ENCODE measurements at places on chromosomes 6 and 20.

DNA sequence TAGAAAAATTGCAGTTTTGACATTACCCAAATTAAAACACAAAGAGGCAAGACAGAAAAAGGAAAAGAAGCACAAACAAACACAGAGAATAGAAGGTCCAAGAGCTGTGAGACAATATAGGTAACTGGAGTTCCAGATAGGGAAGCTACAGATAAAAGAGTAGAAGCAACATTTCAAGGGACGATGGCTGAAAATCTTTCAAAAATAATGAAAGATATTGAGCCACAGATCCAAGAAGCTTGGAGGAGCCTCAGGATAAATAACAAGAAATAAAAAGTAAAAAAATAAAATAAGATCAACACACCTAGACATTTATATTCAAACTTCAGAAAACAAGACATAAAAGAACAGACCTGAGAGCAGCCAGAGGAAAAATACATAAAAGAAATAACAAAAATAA lies 164.9 kb downstream of the FNDC1 start:
- DNase-seq = no peak

DNA sequence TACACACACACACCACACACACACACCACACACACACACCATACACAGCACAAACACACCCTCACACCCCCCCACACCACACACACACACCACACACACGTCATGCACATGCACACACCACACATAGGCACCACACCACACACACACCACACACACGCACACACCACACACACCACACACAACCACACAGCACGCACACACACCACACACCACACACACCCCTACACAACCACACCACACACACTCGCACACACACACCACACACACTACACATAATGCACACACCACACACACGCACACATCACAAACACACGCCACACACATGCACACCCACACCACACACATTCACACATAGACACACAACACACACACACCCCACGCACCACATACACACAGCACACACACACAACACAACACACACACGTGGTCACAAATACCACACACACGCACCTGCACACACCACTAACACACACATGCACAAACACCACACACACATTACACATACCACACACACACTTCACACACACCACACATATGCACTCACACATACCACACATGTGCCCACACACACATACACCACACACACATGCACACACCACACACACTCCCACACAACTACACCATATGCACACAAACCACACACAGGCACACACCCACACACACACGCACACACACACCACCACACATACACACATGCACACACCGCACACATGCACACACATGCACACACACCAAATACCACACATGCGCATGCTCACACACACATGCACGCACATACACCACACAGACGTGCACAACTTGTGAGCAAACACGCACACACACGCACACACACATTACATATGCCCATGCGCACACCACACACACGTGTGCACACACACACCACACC lies 9.4 kb upstream of the ACSS1 start:
- no peak for DNase-seq

GRCh38 chr6:90758741-90759140 lies 171.9 kb upstream of the MAP3K7 start:
- no peak for DNase-seq

GRCh38 chr6:134315974-134316441 lies 1.9 kb downstream of the SGK1 start:
- no peak for DNase-seq

DNA sequence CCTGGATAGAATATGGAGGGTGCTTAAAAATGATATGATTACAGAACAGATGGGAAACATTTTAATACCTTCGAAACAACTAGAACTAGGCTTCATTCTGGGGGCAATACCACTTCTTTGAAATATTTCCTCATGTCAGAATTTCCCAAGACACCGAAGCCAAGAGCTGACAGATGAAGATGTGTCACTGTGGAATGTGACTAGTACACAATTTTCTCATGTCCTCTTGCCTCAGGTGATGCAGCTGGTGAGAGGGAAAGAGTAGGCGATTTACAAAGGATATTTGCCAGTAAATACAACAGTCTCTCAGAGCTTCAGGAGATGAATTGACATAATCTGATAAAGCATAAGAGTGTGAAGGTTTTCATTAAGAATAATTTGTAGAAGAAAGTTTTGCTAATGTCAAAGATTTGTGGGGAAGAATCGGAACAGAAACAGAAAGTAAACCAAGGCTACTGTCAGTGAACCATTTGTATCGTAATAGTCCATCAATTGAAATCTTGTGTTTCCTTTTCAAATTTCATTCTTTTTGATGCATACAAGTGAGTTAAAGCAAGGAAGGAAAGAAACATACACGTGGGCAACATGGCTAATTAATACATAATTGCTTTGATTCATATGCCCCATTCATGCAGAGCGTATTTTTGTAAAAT lies 164.7 kb upstream of the CCN2 start:
- no peak for DNase-seq

DNA sequence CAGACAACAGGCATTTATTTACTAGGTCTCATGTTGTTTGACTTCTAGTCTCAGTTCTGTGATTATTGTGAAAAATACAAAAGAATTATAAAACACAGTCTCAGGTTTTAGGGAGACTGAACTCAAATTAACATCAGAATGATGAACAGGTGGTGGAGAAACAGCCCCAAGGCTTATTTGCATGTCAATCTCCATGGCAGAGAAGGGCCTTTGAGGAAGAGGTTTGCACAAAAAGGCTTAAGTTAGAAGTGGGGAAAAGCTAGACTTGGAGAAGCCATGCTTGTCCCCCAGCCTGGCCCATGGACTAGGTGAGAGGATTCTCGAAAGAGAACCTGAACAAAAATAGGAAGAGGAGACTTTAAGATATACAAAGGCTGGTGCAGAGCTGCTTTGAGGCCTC lies 183.3 kb downstream of the EDN1 start:
- DNase-seq = no peak

DNA sequence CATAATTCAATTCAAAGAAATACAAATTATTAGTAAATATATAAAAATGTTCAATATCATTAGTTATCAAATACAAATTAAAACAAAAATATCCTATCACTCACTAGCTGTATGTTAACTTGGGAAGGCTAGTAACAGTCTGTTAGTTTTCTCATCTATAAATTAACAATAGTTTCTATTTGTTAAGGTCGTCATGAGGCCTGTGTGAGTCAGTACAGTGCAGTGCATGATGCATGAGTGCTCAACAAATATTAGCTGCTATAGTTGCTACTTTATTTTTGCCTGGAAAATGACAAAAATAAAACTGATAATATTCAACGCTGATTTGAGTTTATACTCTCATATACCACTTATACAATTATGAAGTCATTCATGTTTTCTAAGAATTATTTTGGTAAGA lies 401.6 kb upstream of the RUNX2 start:
- DNase-seq = no peak

DNA sequence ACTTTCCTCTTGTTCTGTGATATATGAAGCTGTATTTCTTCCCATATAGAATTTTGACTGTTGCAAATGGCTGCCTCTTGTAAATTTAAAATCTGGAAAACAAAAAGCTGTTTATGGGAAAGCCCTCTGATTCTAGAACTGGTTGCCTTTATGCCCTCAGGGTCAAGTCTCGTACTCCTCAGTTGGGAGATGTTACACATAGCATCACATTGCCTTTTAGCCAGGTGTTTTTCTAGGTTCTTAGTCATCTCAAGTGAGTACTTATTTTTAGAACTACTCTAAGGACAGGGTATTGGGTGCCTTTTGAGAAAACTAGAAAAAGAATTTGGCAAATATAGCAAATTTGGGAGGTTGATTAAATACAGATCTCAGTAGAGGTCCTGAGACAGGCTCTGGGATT lies 58.5 kb downstream of the ANKS1A start:
- no peak for DNase-seq

DNA sequence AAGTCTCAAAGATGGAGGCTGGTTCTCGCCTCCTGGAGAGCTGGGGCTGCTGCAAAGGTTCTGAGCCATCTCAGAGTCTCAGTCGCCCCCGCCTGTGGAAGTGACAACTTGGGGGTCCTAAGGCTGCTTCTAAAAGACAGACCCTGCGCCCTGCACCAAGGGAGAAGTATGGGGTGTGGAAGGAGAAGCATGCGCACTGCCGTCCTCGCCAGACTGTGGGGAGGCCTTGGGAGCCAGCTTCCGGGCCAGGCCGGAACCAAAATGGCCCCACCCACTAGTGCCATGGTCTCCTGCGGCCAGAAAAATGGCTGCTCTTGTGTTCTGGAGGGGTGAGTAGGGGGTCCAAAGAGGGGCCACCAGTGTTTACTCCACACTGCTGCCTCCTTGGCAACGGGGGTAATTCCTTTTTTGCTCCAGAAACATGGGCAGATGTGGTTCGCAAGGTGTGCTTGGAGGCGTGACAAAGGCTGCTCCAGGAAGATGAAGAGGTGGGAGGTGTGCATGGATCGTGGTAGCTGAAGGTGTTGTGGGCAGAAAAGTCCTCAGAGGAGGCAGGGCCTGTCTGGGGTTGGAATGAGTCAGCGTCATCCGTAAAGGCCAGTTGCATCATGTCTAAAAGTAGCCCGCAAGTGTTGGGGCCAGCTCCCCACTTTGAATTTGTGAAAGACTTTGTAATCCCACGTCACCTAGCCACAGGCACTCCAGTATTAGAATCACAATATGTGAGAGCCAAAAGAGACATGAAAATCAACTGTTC lies 329.8 kb upstream of the SOX4 start:
- no peak for DNase-seq

- DNase-seq = no peak
These were observed 79.6 kb upstream of the SASH1 start for GRCh38 chr6:148263010-148263409.

- DNase-seq = no peak
These were observed 348.7 kb upstream of the MANEA start for GRCh38 chr6:95228636-95229035.

- DNase-seq = no peak
These were observed 164.7 kb upstream of the RIMS1 start for GRCh38 chr6:71721642-71722041.

- DNase-seq = no peak
These were observed 3.2 kb upstream of the RNF146 start for GRCh38 chr6:127263481-127263880.

DNA sequence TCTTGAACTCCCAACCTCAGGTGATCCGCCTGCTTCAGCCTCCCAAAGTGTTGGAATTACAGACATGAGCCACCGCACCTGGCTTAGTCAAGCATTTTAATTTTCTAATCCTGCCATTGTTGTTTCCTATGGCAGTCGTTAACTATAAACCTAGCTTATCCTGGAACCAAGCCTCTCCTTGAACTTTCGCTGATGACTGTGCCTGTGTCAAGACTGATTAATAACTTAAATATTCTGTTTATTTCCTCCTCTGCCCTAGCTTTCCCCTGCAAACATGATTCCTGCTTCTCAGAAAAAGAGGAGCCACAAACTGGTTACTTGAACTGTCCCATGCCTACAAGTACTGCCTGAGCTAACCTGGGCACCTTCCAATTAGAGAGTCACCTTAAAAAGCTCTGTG lies 1.5 kb downstream of the VNN1 start:
- no peak for DNase-seq

- no peak for DNase-seq
These were observed 464.4 kb upstream of the CHD6 start for GRCh38 chr20:42082611-42083010.

DNA sequence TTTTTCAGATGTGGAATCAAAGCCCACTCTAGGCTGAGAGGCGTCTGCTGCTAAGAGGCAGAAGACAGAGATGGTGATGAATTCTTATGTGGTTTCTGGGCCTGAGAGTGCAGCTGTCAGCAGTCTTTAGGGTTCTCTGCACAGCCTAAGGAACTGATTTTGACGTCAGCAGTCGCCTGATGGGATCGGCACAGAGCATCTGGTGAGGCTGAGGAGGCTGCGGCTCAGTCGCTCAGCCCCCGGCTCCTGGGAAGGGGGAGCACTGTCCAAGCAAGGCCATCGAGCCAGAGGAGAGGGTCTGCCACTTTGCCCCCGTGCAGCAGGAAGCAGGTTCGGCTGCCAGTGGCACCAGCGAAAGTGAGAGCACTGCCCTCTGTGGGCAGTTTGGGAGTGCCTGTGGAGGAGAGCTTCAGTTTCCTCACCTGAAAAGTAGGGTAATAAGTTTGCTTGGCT lies 92.5 kb downstream of the TCP11 start:
- DNase-seq = no peak

GRCh38 chr6:53672237-53672636 lies 6.7 kb upstream of the KLHL31 start:
- no peak for DNase-seq

DNA sequence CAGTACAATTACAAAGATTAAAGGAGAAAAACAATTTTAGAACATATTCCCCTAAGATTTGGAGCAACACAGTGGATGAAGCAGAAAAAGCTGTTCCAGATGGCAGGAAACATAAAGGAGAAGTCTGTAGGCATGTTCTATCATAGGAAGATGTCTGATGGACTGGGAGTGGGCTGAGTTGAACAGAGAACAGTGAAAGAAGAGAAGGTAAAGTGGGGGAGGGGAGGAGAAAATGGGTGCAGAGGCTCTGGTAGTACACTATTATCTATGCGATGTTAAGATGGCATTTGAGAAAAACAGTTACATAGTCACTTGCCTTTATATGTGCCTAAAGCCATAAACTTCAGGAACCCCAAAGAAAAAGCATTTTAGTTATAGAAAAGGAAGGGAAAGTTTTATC lies 4.2 kb upstream of the PHIP start:
- no peak for DNase-seq

DNA sequence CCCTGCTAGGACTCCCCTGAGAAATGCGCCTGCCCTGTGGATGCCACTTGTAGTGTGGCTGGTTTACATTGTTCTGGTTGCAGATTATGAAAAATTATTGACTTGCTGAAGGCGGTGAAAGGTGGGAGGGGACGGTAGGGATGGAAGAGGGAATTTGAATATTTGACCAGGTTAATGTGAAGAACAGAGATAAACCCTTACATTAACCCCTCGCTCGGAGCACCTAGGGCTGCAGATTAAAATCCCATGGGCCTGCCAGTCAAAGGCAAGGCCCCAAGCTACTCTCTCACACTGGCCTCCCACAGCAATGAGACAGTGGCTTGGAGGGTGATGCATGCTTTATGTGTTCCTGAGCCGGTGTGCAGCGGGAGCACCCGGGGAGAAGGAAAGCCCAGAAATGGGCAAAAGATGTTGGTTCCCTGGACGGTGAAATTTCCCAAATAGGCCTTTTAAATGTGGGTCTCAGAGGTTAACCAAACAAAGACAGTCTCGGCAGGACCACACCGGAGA lies 2.5 kb downstream of the FOXF2 start:
- no peak for DNase-seq

DNA sequence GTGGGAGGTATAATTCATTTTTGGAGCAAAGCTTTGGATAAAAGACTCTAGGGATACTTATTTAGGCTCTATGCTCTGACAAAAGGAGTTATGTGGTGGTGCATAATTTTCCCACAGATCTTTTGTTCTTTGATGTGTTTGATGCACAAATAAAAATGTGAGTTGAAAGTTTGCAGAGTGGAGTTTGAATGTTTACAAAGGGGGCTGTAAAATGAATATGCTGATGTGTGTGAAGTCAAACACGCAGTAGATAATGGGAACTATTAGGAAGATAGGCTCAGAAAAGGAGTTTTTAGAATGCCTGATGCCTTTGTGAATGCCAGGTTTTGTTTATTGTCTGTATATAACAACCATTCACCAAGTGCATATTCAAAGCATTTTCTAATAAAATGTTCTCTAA lies 545.0 kb upstream of the EPHA7 start:
- DNase-seq = no peak
